Astrocyte of the spinal cord (primary cell): ENCODE measurements at places on chromosomes 2 and 18.

- DNase-seq, result peak; percentile 19
These were observed 611 bp downstream of the ZNF512 start for GRCh38 chr2:27583390-27583915.

- peak; percentile 31 for DNase-seq
These were observed 273.6 kb downstream of the SCG2 start for GRCh38 chr2:223328578-223328977.

DNA sequence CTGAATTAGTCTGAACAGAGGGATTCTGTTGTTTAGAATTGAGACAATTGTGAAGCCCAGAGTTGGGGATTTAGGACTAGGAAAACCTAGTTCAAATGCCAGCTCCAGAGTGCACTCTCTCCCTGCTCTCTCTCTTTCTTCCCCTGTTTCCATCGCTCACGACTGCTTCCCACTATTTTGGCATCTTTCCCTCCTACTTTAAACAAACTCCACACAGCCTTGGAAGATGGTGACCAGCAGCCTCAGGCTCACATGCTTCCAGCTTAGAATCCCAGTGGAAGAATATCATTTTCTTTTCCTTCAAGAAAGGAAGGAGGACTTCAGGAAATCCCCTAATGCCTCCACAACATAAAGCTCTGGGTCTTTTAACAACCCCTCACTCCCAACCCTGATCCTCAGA is 6.1 kb upstream of the DNMT3A start:
- peak; percentile 13 for DNase-seq

GRCh38 chr2:238256594-238257104 is 16.8 kb upstream of the HES6 start:
- DNase-seq, result peak; percentile 75

- DNase-seq, result no peak
These were observed 83.2 kb downstream of the LTBP1 start for GRCh38 chr2:33029926-33030325.

GRCh38 chr2:235146871-235147565 is 195.2 kb downstream of the SH3BP4 start:
- no peak for DNase-seq

DNA sequence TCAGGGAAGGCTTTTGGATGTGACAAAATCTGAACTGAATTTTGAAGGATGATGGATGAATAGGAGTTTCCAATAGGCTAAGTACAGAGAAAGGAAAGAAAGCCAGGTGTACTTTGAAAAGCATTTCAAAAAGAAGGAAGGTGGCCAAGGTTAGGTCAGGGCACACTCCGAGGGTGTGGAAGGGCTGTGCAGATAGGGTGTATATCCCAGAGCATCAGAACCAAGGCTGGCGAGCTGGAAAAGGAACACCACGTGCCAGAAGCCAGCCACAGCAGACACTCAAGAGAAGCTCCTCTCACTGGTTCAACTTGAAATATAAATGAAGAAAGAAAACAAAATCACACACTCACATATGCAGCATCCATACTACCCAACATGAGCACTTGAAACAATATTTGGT is 51.0 kb downstream of the RPL31 start:
- no peak for DNase-seq

DNA sequence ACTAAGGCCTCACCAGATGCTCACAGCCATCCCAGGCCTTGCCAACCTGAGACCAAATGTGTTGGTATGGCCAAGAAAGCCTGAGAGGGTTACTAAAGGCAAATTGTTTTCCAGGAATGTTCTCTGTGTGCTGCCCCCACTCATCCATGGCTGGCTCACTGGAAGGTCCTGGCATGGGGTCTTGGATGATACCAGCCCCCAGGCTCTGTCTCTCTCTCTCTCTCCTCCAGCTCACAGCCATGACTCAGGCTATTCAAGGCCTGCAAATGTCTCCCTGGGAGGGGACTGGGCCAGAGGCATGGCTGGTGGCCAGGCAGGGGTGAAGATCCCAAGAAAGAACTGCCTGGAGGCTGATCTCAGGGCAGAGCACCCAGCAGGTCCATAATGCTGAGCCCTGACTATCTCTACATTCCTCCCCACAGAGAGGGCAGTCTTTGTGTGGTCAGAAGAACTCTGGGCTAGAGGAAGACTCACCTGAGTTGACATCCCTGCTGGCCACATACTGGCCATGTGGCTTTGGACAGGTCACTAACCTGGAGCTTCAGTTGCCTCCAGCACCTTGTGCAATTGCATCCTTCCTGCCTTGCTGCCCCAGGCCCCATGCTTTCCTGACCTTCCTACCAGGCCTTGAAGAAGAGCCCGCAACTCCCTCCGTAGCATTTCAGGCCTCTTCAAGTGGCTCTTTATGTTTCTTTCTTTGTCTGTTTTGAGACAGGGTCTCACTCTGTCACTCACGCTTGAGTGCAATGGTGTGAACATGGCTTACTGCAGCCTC is 150.4 kb downstream of the ZFP36L2 start:
- peak; percentile 88 for DNase-seq

GRCh38 chr2:236162031-236162845 is 5.9 kb downstream of the GBX2 start:
- no peak for DNase-seq

DNA sequence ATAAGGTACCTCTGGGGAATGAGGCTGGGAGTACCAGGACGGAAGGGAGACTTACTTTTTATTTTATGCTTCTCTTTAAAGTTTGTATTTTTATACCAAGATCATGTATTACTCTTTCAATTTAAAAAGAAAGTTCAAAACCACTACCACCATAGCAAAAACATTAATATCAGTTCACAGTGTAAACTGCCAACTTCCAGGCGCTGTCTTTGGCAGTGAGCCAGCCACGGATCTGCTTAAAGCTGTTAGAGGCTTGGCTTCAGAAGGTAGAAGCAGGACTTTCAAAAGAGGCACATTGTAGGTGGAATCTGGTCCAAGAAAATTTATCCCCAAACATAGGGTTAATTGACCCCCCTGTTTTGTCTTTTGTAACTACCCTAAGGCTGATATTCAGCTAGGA is 74.8 kb downstream of the B3GNT2 start:
- DNase-seq, result peak; percentile 30

- DNase-seq, result peak; percentile 54
These were observed 1.6 kb upstream of the DNER start for GRCh38 chr2:229715895-229716507.

GRCh38 chr2:186607660-186608324 is 17.9 kb downstream of the ITGAV start:
- DNase-seq, result no peak
